Frontal cortex (tissue), 4 donors: ENCODE measurements at places on chromosomes 7 and 10. TPM values are rescaled to one million over a fixed set of nuclear protein-coding genes. Genes with fewer than 3 reads are reported as not detected.

Gene TUBB8
- not detected for total RNA-seq

Gene TRPV5
- not detected for total RNA-seq

Gene INMT
- total RNA-seq: 0.41 TPM

Gene GRIFIN
- total RNA-seq: not detected

Gene GDF2
- not detected for total RNA-seq

Gene CTAGE6
- under 0.01 TPM for total RNA-seq

Gene RSPH10B
- 1.2 TPM for total RNA-seq

Gene NYAP1
- total RNA-seq: 55.0 TPM

Gene PDE1C
- 19.2 TPM for total RNA-seq

Gene CYP26A1
- total RNA-seq: 16.7 TPM

Gene KNDC1
- 8.2 TPM for total RNA-seq

Gene GRM3
- total RNA-seq: 155 TPM

Gene CD36
- 22.0 TPM for total RNA-seq

Gene PCLO
- 41.2 TPM for total RNA-seq

Gene CPA1
- total RNA-seq: not detected

Gene PKD2L1
- total RNA-seq: not detected

Gene FRG2B
- not detected for total RNA-seq

Gene CYP3A7
- not detected for total RNA-seq

Gene HHEX
- total RNA-seq: 0.82 TPM

Gene AKR1E2
- total RNA-seq: 74.2 TPM

Gene PTER
- 2.0 TPM for total RNA-seq

Gene GIMAP5
- total RNA-seq: 3.7 TPM

Gene CCDC172
- not detected for total RNA-seq

Gene PON3
- total RNA-seq: 0.41 TPM

Gene PAPOLB
- 0.82 TPM for total RNA-seq

Gene RUFY2
- total RNA-seq: 113 TPM

Gene VWA2
- total RNA-seq: 2.9 TPM

Gene WNT2
- total RNA-seq: 0.41 TPM

Gene XPNPEP1
- total RNA-seq: 79.9 TPM

Gene PRPS1L1
- total RNA-seq: not detected

Gene MMD2
- 2.4 TPM for total RNA-seq

Gene POLD2
- total RNA-seq: 46.1 TPM
